ENCODE measurements at places on chromosomes 16 and 17.

- DNase-seq = no peak
These were observed 29.1 kb downstream of the LDHD start for GRCh38 chr16:75087375-75087979.

DNA sequence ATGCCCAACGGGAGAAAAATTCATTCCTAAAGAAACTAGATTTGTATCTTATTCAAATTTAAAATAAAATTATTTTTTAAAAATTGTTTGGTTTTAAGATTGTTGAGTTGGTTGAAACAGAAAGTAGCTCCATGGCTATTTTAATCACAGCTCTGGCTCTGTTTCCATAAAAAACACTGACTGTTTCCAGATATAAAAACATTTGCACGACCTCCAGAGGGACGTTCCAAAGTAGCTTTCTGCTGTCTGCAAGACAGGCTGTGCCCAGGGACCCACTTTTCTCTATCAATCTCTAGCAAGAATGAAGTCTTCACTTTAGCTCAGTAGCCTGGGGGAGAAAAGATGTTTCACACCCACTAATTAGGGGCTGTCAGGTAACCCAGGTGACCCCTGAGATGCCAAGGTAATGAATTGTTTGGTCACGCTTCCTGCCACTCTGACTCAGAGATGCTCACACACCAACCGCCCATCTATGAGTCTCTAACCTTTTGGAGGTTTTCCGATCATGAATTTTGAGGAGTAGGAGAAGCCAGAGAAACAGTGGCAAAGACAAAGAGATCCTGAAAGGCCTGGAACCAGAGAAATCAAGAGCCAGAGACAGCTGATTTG is 220.1 kb upstream of the SOX9 start:
- no peak for DNase-seq

GRCh38 chr16:14606102-14606501 is 24.0 kb downstream of the PARN start:
- DNase-seq = no peak

DNA sequence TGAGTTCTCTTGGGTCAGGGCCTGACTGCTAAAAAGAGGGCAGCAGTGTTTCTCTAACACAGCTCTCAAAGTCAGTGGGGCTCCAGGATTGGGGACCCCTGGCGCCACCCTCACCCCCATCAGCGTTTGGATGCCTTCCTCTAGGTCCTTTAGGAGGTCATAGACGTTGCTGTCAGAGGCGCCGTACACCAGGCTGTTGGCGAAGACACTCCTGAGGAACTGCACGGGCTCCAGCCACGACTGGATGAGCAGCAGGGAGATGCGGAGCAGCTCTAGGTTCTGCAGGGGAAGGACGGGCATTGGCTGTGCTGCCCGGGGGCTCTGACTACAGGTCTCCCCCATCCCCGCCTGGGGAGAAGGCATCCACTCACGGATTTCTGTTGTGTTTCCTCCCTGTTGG is 993 bp downstream of the GH1 start:
- DNase-seq = no peak

DNA sequence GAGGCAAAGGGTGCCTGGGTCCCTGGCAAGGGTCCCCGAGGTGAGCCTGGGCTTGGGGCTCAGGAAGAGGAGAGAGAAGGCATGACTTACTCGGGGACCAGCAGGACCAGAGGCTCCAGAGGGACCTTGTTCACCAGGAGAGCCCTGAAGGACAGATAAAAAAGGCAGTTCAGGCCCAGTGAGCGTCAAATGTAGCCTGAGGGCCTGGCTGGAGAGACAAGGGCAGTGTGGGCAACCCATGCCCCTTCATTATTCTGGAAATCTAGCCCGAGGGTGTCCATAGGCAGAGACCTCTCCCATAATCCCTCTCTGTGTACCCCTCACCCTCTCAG is 14.1 kb downstream of the COL1A1 start:
- DNase-seq = no peak

Data from GM23338 (cell line).